Fibroblast of skin of scalp (primary cell): ENCODE measurements at places on chromosomes 3 and 15.

- no peak for DNase-seq
These were observed 50.1 kb downstream of the P2RY1 start for GRCh38 chr3:152885076-152885475.

DNA sequence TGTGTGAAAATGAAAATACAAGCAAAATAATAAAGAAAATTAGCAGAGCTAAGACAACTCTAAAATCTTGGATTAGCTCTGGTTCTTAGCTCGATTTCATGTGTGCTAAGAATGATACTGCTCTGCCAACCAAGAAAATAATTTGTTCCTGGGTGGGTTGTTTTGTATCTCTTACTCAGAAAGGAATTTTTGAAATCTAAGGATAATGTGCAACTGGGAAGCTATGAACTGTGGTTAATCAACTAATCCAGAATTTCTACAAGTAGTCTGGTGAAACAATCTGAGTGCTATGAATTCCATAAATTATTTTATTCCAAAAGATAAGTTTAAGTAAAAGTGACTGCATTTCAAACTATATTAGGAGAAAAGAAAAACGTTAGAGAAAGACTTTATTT is 92.0 kb downstream of the TFDP2 start:
- DNase-seq: peak; percentile 38

GRCh38 chr3:193317682-193318300 is 60.8 kb downstream of the ATP13A5 start:
- no peak for DNase-seq

DNA sequence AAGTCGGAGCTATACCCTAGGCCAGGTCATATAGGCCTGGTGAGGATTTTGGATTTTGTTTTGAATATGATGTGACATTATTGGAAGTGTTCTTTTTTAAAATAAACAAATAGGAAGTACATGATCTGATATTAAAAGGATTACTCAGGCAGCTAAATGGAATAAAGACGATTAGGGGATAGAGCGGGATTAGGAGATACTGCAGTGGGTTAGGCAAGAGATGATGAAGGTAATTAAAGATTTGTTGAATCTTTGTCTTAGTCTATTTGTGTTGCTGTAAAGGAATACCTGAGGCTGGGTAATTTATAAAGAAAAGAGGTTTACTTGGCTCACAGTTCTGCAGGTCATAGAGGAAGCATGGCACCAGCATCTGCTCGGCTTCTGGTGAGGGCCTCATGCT is 21.3 kb downstream of the KIF15 start:
- DNase-seq: no peak

GRCh38 chr3:26920646-26921478 is 298.3 kb downstream of the LRRC3B start:
- no peak for DNase-seq

DNA sequence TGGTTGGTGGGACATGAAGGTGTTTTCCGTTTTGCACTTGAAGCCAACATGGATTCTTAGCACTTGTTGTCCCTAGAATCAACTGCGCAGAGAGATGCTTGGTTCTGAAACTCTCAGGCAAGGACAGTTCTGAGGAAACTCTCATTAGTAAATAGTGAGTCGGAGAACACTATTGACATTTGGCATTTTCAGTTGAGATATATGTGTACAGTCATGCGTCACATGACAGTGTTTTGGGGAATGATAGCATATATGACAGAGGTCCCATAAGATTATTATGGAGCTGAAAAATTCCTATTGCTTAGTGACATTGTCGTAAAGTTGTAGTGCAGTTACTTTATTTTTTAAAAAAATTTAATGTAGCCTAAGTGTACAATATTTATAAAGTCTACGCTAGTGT is 5.8 kb downstream of the APBA2 start:
- DNase-seq: no peak

- DNase-seq: no peak
These were observed 2.4 kb upstream of the RCN2 start for GRCh38 chr15:76929011-76929760.

GRCh38 chr15:31446546-31446945 is 119.9 kb downstream of the KLF13 start:
- DNase-seq: no peak

- peak; percentile 44 for DNase-seq
These were observed 21.6 kb upstream of the PSTPIP1 start for GRCh38 chr15:76973362-76973743.

DNA sequence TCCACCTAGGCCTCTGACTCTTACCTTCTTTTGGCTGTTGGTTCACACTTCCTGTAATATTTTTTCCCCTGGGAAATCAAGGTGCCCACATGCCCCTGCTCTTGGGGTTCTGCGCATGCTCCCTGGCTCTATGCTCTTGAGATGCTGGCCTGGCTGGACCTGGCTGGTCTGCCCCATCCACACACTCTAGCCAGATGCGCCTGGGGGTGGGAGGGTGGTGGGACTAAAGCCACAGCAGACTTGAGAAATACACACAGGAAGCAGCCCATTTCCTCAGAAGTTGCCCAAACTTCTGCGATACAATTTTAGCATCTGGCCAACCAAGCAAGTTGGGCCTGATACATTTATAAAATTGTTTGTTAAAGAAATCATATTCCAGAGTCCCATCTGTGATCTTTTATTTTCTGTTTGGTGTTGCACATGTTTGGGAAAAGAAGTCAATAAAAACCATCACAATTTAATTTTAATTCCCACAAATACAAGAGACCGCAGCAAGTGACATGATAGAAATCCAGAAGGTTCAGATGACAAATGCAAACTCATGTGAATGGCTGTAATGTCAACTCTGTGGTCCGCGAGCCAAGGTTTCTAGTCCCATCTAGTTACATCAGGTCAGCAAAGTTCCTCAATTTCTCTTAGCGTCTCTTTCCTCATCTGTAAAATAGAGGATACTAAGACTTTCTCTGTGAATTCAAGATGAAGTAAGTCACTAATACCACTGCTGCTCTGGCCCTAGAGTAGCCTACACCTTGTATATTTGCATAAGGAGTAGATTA is 55.9 kb upstream of the MEF2A start:
- no peak for DNase-seq

GRCh38 chr15:100713163-100713867 is 110.9 kb downstream of the ASB7 start:
- peak; percentile 62 for DNase-seq

DNA sequence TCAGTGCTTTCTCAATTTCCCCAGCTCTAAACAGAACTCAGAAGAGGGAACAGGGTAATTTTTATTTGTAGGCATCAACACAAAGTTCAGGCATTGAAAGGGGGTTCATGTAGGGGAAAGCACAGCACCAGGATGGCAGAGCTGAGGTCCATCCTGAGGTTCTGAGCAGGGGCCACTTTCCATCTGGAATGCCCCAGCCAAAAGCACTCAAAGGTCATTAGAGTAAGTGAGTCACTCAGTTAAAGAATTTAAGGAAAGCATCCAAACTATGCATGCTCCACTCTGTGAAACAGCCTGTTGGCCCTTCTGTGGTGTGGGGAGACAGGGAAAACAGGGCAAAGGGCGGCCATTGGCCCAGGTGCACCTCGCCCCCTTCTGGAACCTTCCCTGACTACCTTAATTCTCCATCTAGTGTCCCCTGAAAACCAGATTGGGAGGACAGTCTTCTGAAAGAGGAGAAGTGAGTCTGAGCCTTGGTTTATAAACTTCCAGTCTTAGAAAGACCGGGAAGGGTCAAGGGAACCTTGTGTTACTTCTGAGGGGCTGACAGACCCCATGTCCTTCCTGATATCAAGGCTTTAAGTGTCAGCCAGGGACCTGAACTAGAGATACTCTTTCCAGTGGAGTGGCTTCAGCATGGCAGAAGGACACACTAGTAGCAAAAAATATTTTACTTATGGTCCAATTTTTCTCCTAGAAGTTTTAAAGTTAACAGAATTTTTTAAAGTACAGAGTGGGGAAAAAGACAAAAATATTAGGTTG is 133.3 kb downstream of the MYLK start:
- DNase-seq: peak; percentile 93

DNA sequence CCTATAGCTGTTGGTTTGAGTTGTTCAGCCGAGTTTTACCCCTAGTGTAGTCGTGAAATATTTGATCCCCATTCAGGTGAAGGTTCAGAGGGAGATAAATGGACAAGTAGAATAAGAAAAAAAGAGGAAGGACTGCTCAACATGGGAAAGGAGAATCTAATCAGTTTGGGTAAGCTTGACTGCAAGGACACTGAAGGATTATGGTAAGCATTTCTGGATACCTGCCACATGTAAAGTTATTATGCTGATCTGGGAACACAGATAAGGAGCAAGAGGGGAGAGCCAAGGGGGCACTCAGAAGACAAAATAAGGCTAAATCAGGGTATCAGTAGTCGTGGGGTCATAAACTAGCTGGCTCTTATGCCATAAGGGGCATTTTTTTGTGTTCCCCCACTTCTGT is 49.9 kb downstream of the TFG start:
- no peak for DNase-seq

- DNase-seq: peak; percentile 77
These were observed 48.9 kb upstream of the AMOTL2 start for GRCh38 chr3:134423153-134423552.

GRCh38 chr15:61890106-61890505 is 170.1 kb downstream of the VPS13C start:
- DNase-seq: no peak

GRCh38 chr15:58434334-58434875 is 2.6 kb downstream of the LIPC start:
- no peak for DNase-seq

DNA sequence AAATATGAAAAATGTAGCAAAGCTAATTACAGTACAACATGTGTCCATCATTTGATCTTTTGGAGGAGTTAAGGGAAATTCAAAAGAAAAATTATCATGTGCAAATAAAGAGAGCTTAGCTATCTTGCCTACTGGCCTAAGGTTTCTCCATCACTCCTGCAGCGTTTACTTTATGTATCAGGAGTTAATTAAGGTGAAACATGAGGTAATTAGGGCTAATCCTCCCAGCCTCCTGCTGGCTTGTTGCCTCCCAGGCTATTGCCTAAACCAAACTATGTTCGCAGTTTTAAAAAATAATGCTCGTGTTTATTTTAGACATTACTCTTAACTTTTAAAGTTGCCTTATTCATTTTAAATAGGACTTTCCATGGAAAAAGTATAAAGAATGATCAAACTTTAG is 367.5 kb downstream of the ROBO2 start:
- DNase-seq: no peak

GRCh38 chr3:158352551-158352950 is 218.4 kb upstream of the MLF1 start:
- DNase-seq: no peak

DNA sequence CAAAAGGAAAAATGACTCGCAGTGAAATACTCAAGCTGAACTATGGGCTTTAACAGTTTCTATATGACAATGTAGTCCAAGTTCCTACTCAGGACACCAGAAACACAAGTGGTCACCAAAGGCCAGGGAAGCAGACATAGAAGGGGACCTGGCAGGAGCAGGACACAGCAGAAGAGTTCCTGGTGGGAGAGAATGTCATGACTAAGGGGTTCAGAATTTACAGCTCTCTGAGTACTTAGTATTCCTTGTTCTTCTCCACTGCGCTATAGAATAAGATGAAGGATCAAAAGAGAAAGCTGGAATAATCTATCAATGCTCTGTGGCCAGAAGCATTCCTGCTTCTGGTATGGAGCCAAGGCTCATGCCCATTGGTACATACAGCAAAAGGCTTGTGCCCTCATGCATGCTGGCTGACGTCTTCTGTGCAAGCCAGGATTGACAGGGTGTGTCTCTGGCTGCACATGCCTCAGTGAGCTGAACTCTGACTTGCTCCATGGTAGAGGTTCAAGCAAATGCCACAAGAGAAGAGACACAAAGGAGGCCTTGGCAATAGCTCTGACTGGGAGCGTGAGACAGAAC is 128.7 kb upstream of the SLC2A2 start:
- DNase-seq: no peak

DNA sequence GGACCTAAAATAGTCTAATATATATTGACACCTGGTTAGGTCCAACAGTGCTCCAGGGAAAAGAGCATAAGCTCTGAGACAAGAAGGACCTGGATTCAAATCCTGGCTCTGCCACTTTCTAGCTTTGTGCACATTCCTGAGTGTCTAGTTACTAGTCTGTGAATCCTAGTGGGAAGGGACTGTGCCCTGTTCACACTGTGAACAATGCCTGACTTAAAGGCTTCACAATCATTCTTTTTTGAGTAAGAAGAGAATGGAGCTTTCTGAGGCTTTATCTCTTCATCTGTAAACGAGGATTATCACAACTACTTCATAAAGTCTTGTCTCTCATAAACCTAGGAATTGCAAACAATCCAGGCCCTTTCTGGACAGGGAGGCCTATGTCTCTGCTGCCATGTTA is 235.9 kb downstream of the SOX2 start:
- no peak for DNase-seq
